ENCODE measurements at places on chromosomes 1 and 21.

GRCh38 chr1:183372586-183373230, 45.5 kb downstream of the NMNAT2 start:
- no peak for DNase-seq

- DNase-seq: no peak
Measured at GRCh38 chr1:29642519-29642918, 406.2 kb downstream of the PTPRU start.

- DNase-seq: no peak
Measured at GRCh38 chr1:201194046-201194445, 3.4 kb downstream of the IGFN1 start.

DNA sequence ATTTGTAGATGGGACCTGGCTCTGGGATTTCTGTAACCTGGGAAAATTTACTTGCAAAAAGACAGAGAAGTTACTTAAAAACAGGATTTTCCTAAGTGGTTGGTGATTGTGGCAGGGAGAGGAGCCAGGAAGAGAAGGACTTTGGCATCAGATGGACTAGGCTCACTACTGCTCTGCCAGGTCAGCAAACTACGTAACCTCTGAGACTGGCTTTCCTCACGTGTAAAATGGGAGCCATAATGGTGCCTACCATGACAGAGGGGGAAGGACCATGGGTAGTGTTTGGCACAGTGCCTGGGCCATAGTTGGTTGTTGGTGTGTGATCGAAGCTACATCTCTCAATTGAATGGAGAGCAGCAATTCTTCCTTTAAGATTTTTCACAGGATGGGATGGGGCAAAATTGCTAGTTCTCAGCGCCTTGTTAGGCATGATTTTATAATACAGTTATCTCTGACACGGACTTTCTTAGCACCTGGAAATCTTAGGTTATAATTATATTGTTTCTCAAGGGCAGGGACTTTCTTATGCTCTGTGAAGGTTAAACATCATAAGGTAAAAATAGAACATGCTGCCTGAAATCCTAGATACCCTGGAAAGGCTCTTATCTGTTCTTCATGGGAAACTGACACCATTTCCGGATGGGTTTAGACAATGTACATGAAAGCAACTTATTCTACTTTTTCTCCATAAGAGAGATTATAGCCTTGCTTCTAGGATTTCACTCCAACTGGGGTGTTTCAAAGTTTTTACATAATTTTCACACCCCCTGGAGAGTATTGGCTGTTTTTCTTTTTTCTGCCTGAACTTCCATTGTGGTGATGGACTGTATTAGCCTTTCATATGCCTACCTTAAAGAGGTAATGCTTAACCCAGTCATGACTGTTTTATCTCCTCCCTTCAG, 10.9 kb downstream of the ROR1 start:
- DNase-seq: no peak

DNA sequence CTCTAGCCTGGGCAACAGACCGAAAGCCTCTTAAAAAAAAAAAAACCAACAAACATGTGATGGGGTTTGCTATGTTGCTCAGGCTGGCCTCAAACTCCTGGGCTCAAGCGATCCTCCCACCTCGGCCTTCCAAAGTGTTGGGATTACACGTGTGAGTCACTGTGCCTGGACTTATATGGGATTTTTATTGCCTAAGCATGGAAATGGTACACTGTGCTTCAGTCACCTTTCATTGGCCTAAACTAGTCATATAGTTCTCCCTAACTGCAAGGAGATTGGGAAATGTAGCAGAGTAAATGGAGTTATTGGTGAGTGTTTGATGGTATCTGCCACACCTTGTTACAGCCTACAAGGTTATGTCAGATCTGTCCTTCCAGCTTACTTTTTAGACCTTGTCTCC, 17.2 kb upstream of the MEF2D start:
- DNase-seq: no peak

DNA sequence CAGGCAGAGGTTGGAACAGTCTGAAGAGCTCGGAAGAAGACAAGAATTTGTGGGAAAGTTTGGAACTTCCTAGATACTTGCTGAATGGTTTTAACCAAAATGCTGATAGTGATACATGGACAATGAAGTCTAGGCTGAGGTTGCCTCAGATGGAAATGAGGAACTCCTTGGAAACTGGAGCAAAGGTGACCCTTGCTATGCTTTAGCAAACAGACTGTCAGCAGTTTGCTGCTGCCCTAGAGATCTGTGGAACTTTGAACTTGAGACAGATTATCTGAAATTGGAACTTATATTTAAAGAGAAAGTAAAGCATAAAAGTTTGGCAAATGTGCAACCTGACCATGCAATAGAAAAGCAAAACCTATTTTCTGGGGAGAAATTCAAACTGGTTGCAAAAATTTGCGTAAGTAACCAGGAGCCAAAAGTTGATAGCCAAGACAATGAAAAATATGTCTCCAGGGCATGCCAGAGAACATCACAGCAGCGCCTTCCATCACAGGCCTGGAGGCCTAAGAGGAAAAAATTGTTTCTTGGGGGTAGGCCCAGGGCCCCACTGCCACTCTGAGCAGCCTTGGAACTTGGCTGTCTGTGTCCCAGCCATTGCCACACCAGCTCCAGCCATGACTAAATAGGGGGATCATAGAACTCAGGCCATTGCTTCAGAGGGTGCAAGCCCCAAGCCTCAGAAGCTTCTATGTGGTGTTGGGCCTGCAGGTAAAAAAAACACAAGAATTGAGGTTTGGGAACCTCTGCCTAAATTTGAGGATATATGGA, 675.3 kb downstream of the LTN1 start:
- DNase-seq: no peak
